ENCODE measurements at places on chromosomes 12 and 14.
A peak's percentile ranks its signal among the peaks of the same experiment; 100 is the strongest.

GRCh38 chr12:81146228-81147225 lies 68.6 kb downstream of the ACSS3 start:
- no peak for DNase-seq

GRCh38 chr14:54766276-54767138 lies 136.1 kb downstream of the GCH1 start:
- no peak for DNase-seq

- peak; percentile 75 for DNase-seq
Measured at GRCh38 chr12:55068416-55069010, 48.7 kb downstream of the NEUROD4 start.

- peak; percentile 69 for DNase-seq
Measured at GRCh38 chr14:92759300-92759678, 10.9 kb upstream of the LGMN start.

DNA sequence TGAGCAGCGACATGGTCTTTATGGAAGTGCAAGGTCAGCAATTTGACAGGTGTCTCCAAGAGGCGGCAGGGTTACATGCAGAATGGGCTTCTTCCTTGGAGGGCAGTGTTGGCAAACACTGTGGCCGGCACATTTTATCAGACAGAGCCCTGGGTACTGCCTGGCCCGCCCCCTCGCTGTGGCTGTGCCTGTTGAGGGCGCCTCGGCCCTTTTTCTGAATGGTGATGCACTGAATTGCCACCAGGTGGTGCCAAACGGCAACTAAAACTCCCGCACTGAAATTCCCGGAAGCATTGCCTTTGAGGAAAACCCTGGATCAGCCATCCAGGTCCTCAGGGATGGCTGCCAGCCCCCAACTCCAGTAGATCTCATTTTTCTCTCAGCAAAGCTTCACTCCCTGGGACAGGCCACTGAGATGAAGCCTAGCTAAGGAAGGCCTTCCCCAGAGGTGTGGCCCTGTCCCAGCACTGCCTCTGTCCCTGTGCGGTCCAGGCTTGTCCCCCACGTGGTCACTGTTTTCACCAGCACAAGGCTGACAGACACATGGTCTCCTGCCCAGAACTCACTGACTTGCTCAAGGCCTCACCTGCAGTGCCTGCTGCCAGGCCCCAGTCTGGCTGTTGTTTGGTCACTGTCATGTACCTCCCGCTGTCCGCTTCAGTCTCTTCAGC lies 73.6 kb downstream of the TESC start:
- peak; percentile 81 for DNase-seq

- no peak for DNase-seq
Measured at GRCh38 chr14:104477117-104477623, 102.4 kb upstream of the C14orf180 start.

- DNase-seq: peak; percentile 89
Measured at GRCh38 chr12:104177663-104178501, 37.7 kb upstream of the TXNRD1 start.

- no peak for DNase-seq
Measured at GRCh38 chr14:85789506-85789905, 259.6 kb downstream of the FLRT2 start.

GRCh38 chr12:57139796-57140649 lies 7.4 kb downstream of the LRP1-AS start:
- no peak for DNase-seq

DNA sequence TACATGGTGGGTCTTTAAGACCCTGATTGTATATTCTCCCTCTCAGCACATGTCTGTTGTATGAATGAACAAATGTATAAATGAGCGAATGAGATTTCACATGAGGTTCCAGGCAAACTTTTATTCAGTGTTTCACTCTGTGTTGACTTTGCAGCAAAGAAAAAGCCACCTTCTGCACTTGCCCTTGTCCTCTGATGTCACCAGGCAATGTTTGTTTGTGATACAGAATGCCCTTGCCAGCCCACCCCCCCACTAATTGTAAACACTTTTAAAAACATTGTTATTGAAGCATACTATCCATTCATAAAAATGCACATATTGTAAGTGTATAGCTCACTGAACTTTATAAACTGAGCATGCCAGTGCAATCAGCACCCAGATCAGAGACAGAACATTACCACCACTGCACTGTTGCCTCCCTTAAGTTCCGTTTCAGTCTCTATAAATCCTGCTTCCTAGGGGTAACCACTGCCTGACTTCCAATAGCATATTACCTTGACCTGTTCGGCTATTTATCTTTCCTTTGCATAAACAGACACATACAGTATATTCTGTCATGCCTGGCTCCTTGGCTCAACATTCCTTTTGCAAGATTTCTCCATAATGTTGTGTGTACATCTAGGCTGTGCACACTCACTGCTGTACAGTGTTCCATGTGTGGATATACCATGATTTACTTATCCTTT lies 11.3 kb upstream of the LTA4H start:
- DNase-seq: no peak

GRCh38 chr14:88852632-88853031 lies 28.2 kb downstream of the TTC8 start:
- no peak for DNase-seq

DNA sequence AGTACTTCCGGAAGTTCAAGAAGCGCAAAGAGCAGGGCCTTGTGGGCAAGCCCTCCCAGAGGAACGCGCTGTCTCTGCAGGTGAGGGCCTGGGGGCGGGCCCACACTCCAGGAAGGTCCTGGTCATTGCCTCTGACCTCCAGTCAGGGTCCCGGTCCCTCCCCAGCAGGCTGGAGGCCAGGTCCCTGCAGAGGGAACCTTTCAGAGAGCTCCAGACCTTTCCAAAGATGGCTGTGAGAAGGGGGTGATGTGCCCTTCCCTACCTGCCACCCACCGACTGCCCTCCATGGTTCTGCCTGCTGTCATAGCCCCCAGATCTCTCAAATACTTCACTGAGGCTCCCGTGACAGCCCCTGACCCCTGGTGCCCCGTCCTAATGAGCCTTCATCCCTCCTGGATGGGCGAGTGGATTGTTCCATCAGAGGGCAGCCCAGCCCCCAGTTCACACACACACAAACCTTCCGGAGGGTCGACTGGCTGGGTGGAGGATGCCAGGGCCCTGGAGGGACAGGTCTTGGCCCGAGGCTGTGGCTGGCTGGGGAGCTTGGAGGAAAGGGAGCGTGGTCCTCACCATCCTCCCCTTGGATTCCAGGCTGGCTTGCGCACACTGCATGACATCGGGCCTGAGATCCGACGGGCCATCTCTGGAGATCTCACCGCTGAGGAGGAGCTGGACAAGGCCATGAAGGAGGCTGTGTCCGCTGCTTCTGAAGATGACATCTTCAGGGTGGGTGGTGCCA lies 117.5 kb upstream of the FKBP4 start:
- DNase-seq: no peak

DNA sequence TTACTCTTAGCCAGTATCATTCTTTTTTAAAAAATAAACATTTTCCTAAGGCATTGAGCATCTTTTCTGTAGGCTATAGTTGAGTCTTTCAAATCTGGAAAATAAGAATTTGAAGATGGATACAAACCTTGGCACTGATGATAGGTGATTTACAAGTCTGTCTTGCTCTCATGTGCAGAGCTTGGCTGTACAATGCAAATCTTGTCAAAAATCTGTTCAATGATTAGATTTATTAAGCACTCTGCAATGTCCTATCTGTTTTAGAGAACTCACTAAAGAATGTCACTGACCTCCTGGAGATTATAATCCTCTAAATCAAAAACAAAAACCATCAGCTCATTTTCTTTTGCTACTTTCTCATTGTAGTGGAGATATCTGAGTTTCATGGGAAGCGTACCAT lies 42.8 kb upstream of the AMIGO2 start:
- DNase-seq: no peak

DNA sequence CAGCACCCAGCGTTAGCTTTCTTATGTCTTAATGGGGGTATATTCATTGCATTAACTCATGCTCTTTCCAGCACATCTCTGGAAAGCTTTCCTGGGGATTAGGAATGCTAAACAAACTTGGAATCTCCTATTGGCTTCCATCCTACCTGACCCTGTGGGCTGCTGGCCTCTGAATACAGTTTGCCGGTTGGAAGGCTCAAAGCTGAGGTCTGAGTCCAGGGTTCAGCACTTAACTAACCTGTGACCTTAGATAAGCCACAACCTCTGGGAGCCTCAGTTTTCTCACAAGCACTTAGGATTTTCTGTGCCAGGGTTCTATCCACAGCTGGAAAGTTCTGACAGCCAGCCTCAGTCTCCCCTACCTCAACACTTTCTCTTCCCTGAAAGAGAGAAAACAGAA lies 12.9 kb upstream of the RND1 start:
- DNase-seq: no peak

GRCh38 chr12:27973487-27973890 lies 956 bp upstream of the PTHLH start:
- no peak for DNase-seq

GRCh38 chr12:59452259-59452658 lies 143.6 kb upstream of the SLC16A7 start:
- DNase-seq: no peak

DNA sequence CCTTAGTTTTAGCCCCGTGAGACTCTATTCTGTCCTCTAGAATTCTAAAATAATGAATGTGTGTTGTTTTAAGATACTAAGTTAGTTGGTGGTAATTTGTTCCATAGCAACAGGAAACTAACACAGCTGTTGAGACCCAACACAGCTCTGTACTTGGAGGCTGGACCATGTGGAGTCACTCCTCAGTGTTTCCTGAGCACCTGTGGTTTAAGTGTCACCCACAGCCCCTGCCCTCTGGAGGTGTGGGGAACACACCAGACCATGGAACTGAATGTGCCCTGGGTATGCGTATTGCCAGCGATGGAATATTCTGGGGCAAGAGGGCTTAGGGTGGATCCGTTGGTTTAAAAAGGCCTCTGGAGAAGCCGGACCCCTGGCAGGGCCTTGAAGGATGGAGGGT lies 16.6 kb upstream of the GPR68 start:
- DNase-seq: no peak

GRCh38 chr14:27427796-27428195 lies 830.0 kb upstream of the NOVA1 start:
- no peak for DNase-seq

DNA sequence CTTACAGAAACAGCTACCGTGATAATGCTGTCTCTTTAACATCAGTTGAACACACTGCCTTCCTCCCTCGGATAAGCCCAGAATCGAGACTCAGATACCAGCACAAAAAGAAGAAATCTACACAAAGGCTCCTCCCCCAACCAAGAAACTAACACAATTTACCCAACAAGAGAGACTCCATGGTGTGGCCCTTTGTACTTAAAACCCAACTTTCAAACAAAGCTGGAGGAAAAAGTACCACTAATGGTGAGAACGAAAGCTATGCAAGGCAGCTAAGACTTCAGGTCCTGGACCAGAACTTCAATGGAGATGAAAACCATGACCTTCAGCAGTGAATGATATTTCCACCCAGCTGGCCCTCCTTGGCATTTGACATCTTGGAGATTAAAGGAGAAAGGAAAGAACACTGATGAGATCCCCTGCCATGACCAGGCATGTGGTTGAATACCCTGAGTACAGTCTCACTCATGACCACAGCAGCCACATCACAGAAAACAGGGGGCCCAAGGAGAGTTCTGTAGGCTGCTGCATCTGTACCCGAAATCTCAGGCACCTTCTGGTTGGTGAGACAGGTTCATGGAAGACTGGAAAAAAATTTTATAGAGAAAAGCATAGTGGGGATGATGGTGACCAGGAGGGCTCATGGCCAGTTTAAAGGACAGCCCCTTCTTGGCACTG lies 36.7 kb downstream of the RBM19 start:
- DNase-seq: no peak

DNA sequence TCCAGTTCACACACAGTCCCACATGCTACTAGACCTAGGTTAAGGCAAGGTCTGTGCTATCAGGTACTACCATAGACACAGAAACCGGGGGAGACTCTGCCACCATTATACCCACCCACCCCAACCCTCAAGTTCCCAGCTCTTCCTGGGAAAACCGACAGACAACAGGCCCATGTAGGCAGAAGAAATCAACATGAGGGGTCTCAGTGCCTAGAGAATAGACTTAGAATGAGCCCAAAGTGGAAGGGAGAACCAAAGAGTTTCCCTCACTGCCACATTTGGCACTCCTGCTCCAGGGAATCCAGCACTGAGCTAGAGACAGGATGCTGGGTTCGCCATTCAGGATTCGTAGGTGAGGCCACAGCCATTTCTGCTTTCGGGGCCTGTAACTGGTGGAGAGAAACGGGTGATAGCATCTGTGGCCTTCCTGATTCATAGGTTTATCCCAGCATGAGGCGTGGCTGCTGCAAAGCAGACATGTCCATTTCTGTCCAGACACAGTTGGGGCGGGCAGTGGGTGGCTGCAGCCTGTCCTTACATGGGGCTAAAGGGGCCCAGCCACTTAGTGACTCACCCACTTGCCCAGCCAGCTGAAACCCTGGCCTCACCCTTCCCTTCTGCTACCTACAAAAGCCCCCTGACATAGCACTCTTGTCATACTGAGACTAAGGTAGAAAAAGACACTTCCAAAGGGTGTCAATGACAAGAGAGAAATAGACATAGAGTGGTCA lies 69.4 kb downstream of the IRF2BPL start:
- DNase-seq: peak; percentile 24

GRCh38 chr12:91846466-91847055 lies 299.1 kb downstream of the BTG1 start:
- no peak for DNase-seq

DNA sequence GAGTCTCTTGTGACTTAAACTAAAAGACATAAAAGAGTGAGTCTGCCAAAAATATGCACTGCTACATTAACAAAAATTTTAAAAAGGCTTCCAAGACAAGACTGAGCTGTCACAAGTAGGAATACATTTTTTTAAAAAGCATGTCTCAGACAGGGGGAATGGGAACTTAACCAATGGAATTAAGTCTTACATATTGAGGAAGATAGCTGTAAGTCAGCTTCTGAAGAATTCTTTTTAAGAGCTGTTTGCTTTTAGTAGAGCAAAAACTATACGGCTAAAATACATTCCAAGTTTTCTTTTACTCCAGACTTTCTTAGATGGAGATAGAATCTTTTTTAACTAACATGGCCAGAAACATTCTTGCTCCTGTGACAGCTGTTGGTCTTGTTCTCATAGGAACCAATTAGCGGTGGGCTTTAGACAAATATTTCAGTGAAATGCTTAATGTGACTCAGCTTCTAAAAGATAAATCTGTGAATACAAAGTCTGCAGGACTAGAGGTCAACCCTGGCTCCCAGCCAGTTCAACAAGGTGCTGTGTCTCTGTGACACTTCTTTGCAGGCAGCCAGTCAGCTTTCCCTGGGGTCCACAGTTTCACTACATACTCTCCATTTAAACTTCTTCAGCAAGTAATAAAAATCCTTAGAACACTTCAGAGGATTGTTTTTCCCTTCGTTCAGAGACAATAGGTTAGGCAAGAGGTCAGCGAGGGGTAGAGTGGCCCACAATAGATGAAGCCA lies 187.6 kb downstream of the NAV3 start:
- no peak for DNase-seq

DNA sequence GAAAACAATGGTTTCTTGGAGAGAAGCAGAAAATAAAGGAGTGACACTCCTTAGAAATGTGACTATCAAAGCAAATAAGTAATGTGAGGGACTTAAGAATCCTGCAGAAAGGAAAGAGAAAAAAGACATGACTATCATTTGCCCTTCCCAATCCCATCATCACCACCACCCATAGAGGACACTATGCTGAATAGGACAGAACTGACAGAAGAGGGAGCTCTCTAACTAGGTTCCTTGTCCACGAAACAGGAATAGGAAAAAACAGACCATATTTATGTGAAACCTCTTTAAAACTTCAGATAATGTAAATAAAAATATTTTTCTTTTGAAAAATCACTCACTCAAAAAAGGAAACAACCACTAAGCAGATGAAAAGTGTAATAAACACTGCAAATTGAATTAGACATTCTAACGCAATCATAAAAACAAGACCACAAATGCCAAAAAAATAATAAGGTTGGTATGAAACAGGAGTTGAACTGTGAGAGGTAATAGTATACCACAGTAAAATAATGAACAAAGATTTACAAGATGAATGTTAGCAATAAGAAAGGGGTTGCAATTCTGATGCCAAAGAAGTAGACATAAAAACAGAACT lies 24.1 kb downstream of the KLRD1 start:
- DNase-seq: peak; percentile 56
